Renal pelvis (tissue), 12 donors: ENCODE measurements at places on chromosomes 3 and 15. TPM values are rescaled to one million over a fixed set of nuclear protein-coding genes. Genes with fewer than 3 reads are reported as not detected.

The SST gene
- 0.99 TPM for polyA plus RNA-seq

The MASP1 gene
- polyA plus RNA-seq = 8.5 TPM

The SLC7A14 gene
- 2.3 TPM for polyA plus RNA-seq

The ASB14 gene
- 0.97 TPM for polyA plus RNA-seq

The LARP6 gene
- polyA plus RNA-seq = 19.1 TPM

The ZNF860 gene
- polyA plus RNA-seq = 3.0 TPM

The FGF7 gene
- 10.3 TPM for polyA plus RNA-seq

The TUSC7 gene
- not detected for polyA plus RNA-seq

The IGDCC3 gene
- polyA plus RNA-seq = 9.6 TPM

The CA12 gene
- 123 TPM for polyA plus RNA-seq

The SLC12A1 gene
- polyA plus RNA-seq = 393 TPM

The ASB7 gene
- polyA plus RNA-seq = 17.0 TPM

The NXPE3 gene
- 6.4 TPM for polyA plus RNA-seq

The PPP1R2 gene
- polyA plus RNA-seq = 56.1 TPM

GRCh38 chr3:152315623-152316022, 46.9 kb downstream of the MBNL1 start:
- no peak for DNase-seq

DNA sequence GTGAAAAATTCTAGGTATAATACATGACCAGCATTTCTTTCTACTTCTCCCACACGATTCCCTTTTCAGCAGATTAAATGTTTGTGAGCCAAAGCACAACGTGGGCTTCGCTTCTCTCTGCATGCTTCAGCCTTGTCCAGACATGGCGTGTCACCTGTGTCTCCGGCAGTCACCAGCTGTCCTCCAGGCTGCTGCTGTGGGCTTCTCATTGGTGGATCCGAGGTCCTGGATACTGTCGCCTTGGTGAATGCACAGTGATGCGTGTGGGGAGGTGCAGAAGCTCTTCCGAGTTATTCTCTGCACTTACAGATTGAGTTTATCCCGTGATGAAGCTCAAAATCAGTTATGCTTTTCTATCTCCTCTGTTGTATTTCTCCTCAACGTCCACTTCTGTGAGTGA, 23.0 kb upstream of the GOLGA8J start:
- no peak for DNase-seq

- peak; percentile 77 for DNase-seq
These were observed 722.0 kb upstream of the CFAP20DC start for GRCh38 chr3:59771768-59772181.

- no peak for DNase-seq
These were observed 123.1 kb downstream of the ADAMTSL3 start for GRCh38 chr15:83776986-83777385.

DNA sequence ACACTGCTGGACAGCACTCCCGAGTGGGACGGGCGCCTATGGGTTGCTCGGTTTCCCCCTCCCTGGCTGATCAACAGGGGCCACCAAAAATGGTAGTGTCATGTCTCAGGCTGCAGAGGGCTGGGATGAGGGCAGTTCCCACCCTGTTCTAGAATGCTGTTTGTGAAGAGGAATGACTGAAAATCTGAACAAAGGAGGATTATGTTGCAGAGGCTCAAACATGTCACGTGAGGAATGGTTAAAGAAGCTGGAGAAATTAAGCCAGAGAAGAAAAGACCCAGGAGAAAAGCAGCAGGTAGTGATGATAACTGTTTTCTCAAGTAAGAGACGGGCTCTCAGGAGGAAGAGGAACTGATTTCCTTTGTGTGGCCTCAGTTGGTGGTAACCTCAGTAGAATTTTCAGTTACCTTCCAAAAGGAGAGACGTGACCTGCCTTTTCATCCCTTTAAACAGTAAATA, 10.4 kb downstream of the SPG21 start:
- no peak for DNase-seq

DNA sequence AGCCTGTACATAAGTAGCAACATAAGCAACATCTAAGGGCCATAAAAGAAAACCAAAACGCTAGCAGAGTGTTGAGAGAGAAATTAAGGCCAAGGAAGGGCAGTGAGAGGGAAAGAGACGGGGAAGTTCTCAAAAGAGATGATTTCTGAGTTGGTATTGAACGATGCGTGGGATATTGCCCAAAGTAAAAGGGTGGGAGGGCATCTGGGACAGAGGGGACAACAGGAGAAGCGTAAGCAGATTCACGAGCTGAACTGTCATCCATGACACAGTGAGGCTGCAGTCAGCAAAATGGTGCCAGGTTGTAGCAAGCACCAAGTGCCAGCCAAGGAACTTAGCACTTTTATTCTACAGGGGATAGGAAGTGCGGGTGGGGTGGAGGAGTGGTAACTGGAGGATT, 11.8 kb downstream of the NCEH1 start:
- DNase-seq = no peak

DNA sequence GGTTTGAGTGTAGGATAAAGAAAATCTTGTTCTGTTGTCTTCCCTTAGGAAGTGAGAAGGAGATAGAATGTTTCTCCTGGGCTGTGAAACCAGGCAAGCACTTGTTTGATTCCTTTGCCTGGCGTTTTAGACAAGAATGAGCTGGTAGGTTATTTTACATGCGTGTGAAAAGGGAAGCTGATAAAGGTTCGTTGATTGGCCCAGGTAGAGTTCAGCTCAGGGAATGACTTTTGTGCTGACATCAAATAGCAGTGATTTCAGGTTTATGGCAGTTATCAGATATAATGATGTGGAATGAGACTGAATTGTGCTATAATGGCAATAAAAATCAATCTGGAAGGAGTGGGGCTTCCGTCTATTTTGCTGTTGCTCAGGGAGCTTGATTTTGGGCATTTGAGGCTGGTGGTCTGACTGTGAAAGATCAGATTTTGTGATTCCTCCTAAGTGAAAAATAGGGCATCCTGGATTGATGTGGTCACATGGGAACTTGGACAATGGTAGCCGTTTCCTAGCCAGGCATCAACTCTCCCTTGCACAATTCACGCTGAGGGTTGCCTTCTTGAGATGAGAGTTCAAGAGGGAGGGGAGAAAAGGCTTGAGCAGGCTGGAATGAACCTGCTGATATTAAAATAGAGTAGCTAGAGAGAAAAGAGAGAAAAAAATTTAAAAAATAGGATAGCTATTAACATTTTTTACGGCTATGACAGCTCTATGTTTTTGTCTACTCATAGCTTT, 388.9 kb downstream of the EDEM1 start:
- no peak for DNase-seq

GRCh38 chr3:142858043-142858442, 30.8 kb downstream of the PCOLCE2 start:
- DNase-seq = no peak

- no peak for DNase-seq
These were observed 18.4 kb upstream of the BCHE start for GRCh38 chr3:165855581-165855980.

DNA sequence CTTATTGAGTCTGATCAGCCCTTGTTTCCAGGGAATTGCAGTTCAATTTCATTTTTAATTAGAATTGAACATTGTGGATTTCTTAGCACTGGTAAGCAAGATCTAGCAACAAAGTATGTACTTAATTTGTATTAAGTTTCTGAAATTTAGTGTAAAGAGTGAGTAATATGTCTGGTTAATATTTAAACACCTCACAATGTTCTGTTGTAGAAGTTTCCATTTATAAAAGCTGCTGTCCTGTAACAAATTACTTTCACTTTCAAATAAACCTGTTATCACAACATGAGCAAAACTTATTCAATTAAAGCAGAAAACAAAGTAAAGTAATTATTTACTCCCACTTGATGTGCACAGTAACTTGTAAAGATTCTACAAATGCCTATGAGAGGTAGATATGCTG, 448.5 kb downstream of the NAALADL2 start:
- DNase-seq = no peak

- DNase-seq = no peak
These were observed 151.7 kb downstream of the NR1D2 start for GRCh38 chr3:24096695-24097290.

DNA sequence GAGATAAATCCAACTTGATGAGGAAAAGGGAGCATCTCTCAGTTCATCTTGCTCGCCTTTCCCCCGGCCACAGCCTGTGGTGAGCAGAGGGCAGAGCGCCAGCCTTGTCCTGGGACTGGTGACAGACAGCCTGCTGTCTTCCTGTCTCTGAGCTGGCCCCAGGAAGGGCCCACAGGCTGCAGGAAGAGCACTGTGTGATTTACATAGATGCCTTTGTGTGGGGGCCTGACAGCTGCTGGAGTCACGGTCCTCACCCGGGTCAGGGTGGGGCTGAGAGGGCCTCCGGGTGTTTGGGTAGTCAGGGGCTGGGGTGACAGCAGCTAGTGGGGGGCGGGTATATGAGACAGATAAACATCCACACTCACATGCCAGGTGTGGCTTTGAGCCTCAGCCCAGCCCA, 29.3 kb downstream of the PLA2G4D start:
- DNase-seq = no peak

- no peak for DNase-seq
These were observed 42.3 kb downstream of the CPN2 start for GRCh38 chr3:194308601-194309449.

GRCh38 chr3:143851331-143852017, 3.2 kb upstream of the SLC9A9 start:
- no peak for DNase-seq

DNA sequence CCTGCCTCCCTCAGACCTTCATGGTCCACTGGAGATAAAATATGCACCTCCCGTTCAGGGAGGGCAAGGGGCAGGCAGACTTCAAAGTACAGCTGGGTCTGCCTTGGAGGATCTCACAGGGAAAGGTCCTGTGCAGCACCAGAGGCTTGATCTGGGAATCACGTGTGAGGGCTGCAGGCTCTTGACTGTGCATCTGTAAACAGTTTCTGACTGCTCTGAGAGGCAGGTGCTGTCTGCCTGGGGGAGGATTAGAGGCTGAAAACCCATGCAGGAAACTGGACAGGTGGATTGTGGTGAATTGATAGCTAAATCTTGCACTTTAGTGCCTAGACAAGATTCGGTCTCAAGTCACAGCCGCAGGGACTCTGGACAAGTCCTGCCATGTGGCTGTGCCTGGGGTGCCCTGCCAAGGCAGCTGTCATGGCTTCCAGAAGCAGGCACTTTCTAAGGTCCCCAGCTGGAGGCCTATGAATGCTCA, 239.3 kb downstream of the EPHB1 start:
- peak; percentile 78 for DNase-seq

- no peak for DNase-seq
These were observed 565.8 kb downstream of the IGSF11 start for GRCh38 chr3:118468801-118469200.

DNA sequence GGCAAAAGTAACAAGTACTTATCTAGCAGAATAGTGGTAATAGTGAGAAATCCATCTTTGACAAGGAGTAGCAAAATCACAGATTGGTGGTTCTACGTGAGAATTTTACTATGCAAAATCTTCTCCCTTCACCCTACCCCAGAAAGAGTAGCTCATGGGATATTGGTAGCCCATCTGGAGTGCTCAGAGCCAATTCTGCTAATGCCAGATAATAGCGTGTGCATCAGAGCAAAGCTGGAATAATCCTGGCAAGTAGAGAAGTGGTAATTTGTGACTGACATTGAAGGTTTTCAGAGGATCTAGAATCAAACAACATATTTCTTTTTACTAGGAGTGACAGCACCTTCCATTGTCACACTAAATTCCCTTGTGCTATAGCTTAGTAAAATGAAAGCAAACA, 192.9 kb downstream of the ZBBX start:
- no peak for DNase-seq

GRCh38 chr15:56492236-56492635, 27.3 kb upstream of the MNS1 start:
- DNase-seq = no peak

DNA sequence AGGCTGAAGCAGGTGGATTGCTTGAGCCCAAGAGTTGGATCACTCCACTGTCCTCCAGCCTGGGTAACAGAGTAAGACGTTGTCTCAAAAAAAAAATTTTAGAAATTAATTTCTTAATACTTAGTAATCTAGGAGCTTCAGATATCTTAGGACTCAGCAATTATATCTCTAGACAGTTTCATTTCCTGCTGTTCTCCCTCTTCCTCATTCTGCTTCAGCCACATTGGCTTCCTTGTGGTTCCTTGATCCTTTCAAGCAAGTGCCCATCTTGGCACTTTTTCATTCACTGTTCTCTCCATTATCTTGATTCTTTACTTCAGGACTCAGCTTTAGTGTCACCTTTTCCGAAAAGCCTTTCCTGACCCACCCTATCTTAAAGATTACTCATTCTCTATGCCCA, 22.5 kb downstream of the TMEM202 start:
- DNase-seq = no peak

DNA sequence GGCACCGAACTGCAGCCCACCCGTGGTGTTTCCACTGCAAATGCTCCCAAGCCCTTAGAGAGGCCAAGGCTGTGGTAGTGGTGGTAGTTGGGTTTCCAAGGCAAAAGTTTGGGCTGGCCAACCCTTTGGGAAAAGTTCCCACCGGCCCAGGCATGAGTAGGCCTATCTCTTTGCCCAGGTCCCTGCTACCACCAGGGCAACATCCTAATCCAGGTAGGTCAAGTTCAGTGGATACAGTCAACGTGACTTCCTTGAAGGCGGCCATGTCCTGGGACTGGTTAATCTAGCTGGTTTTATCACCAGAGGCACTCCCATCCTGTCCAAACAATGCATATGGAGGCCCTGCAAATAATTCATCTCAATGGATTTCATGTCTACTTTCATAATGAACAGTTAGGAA, 1.6 kb upstream of the ONECUT1 start:
- no peak for DNase-seq

DNA sequence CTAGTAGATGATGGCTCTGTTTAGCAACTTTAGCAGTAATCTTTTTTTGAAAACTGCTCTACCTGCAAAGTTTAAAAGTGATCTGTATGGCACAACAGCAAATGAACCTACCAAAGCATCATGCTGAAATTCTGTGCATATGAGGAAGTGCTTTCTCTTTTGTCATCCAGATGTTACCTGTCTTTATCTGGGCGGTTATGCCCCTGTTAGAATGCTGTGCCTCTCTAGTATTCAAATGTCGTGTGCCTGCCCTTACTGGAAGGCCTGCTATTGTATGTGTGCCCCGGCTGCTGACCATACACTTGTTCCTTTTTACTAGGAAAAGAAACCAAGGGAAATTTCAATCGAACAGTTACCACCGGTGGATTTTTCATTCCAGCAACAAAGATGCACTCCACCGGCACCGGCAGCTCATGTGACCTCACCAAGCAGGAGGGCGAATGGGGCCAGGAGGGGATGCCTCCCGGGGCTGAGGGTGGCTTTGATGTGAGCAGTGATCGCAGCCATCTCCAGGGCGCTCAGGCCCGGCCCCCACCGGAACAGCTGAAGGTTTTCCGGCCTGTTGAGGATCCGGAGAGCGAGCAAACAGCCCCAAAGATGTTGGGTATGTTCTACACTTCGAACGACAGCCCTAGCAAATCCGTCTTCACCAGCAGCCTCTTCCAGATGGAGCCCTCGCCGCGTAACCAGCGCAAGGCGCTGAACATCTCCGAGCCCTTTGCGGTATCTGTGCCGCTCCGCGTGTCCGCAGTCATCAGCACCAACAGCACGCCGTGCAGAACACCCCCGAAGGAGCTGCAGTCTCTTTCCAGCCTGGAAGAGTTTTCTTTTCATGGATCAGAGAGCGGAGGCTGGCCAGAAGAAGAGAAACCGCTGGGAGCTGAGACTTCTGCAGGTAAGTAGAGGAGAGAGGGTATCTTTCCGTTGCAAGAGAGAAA, 61.6 kb downstream of the TMEM39A start:
- no peak for DNase-seq
